ENCODE measurements at places on chromosomes 1 and 21.

GRCh38 chr1:65412256-65412983, 8.0 kb upstream of the LEPR start:
- no peak for DNase-seq

DNA sequence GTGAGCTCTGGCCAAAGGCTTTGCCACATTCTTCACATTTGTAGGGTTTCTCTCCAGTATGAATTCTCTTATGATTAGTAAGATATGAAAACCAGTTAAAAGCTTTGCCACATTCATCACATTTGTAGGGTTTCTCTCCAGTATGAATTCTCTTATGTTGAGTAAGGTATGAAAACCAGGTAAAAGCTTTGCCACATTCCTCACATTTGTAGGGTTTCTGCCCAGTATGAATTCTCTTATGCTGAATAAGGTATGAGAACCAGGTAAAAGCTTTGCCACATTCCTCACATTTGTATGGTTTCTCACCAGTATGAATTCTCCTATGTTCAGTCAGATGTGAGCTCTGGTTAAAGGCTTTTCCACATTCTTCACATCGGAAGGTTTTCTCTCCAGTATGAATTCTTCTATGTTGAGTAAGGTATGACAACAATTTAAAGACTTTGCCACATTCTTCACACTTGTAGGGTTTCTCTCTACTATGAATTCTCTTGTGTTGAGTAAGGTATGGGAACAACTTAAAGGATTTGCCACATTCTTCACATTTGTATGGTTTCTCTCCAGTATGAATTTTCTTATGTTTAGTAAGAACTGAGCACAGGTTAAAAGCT, 20.7 kb downstream of the ZNF695 start:
- DNase-seq, result no peak

DNA sequence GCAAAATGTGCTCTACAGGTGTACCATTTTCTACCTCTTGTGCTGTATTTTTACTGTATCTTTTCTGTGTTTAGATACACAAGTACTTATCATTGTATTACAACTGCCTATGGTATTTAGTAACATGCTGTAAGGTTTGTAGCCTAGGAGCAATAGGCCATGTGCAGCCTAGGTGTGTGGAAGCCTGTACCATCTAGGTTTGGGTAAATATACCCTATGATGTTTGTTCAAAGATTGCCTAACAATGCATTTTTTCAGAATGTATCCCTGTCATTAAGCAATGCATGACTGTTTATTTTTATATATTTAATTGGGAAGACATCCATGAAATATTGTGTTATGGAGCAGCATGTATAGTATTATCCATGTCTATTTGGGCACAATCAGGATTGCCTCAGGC, 11.0 kb downstream of the ETV3L start:
- DNase-seq, result no peak

- no peak for DNase-seq
Observed at GRCh38 chr1:218463194-218464156, 118.3 kb downstream of the TGFB2 start.

GRCh38 chr1:168751195-168751650, 22.2 kb upstream of the DPT start:
- DNase-seq, result no peak

- DNase-seq, result no peak
Observed at GRCh38 chr1:58722414-58722813, 22.6 kb upstream of the MYSM1 start.

DNA sequence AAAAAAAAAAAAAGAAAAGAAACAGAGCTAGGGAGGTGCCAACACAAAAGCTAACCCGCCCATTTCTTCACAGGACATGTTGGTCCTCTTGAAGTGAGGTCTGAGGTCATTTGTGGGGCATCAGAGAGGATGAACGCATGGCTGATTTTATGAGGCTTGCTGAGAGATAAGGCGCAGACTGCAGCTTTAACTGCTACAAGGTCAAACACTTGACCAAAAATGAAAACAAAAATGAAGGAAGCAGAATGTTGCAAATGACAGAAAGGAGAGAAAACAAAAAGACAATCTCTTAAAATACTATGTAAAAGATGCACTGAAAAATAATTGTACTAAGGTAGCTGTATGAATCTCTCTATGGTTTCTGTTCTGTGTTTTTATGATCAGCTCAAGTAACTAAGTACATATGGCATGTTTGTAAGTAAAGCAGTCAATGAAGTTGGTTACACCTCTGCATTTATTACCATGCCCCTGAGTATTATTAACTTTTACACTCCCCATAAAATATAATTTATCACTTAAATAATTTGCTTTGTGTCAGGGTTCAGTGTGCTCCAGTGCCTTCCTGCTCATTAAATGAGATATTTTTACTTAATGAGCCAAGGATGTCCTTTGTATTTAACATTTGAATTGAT, 249.1 kb upstream of the NR5A2 start:
- no peak for DNase-seq

- no peak for DNase-seq
Observed at GRCh38 chr1:27885621-27886352, 13.4 kb downstream of the THEMIS2 start.

GRCh38 chr1:65429806-65430205, 9.3 kb downstream of the LEPR start:
- DNase-seq, result no peak

DNA sequence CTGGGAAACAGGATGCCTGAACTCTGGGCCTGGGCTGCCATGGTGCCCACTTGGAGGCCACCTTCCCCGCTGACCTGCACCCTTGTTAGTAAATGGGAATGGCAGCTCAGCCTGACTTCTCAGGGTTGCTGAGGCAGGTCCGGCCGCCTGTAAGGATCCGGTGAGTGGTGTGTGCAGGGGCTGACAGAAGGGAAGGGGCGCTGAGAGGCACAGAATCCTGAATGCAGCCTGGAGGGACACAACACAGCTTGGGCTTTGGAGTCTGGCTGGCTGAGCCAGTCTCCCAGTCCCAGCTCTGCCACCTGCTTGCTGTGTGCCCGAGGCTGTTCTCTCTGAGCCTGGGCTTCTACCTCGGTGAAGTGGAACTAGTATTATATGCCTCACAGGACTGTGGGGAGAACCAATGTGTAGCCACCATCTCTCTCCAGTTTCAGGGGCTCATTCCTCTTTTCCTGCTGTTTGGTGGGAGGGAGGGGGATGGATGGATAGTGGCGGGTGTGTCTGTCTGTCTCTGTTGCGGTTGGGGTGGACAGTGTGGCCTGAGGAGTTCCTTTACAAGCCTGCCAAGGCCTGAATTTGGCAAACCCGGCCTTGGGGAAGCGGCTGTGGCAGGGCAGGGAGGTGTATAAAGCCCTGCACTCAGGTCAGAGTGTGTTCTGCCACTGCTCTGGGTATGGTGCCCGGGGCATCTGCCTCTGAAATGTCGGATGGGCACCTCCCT, 18.0 kb downstream of the ADORA1 start:
- no peak for DNase-seq

DNA sequence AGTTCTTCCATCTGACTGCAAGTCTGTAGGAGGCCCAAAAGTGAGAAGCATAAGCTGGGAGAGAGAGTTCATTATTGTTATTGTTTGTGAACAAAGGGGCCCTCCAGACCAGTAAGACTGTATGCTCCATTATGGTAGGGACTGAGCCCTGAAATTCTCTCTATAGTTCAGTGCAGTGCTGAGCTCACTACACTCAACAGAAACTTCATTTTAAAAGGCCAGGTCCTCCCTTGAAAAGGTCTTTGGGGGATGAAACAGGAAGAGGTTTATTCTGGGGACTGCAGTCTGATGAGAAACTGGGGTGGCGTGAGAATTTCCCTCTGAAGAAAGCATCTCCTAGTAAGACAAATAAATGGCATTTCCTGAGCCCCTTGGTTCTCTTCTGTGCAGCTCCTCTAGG, 5.5 kb upstream of the GATAD2B start:
- no peak for DNase-seq

- DNase-seq, result no peak
Observed at GRCh38 chr1:21520899-21521716, 11.9 kb downstream of the ALPL start.

DNA sequence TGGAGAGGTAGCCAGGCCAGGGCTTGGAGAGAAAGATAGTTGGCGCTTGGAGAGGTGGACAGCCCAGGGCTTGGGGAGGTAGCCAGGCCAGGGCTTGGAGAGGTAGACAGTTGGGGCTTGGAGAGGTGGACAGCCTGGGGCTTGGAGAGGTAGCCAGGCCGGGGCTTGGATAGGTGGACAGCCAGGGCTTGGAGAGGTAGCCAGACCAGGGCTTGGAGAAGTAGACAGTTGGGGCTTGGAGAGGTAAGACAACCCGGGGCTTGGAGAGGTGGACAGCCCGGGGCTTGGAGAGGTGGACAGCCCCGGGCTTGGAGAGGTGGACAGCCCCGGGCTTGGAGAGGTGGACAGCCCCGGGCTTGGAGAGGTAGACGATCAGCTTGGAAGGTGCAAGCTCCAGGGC, 7.7 kb downstream of the LSS start:
- no peak for DNase-seq

DNA sequence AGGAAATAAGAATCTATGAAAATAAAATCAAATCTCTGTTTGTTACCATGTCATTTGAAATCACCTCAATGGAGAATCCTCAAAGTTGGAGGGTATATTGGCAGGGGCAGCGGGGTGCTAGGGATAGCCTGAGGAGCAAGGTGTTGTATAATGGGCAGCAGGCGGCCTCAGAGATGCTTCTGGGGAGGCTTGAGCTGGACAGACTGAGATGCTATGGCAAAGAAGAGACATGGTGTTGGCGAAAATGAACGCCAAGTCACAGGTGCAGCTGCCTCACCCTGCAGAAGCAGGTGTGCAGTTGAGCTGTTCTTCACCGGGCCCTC, 3.1 kb upstream of the SLC1A7 start:
- no peak for DNase-seq

DNA sequence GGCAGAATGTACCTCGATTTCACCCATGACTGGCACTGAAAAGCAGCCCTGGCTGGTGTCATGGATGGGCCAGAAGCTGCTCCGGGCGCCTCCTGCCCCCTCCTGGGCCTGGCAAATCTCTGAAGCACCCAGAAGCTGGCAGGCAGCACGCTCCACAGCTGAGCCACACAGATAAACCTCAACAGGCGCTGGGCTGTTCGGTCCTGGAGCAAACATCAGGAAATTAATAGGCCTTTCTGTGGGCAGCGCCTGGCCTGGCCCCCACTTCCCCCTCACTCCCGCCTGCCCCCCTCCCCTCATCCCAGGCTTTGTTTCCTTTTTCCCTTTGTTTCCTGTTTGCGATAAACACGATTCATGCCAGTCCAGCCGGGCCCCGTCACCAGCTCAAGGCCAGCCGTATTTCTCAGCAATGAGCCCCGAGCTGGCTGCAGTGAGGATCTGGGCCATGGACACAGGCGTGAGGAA, 20.1 kb upstream of the DISP3 start:
- DNase-seq, result no peak

DNA sequence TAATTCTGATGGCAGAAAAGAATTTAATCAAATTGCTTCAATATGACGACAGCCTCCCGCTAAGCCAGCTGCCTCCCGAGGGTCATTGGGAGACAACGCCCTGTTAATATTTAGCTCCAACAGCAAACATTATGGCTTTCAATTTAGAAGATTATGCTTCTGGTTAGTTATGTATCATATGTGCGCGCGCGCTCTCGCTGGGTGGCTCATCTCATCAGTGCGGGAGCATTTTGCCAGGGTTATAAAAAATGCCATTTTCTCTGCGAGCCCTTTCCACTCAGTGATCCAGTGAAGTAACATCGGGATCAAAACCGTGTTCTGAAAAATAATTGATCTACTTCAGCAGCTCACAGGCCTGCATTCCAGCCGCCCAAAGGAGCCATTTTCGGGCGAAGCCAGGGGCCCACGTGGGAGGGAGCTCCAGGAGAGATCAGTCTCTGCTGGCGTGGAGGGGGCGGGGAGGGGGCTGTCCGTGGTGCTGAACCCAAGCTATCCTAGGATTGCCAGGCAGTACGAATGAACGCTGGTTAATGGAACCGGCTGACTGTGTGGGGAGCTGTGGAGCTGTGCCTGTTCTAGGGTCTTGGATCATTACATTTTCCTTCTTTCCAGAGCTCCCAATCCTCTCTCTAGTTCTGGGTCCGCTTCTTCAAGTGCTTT, 219.1 kb upstream of the ZC3H12A start:
- no peak for DNase-seq

DNA sequence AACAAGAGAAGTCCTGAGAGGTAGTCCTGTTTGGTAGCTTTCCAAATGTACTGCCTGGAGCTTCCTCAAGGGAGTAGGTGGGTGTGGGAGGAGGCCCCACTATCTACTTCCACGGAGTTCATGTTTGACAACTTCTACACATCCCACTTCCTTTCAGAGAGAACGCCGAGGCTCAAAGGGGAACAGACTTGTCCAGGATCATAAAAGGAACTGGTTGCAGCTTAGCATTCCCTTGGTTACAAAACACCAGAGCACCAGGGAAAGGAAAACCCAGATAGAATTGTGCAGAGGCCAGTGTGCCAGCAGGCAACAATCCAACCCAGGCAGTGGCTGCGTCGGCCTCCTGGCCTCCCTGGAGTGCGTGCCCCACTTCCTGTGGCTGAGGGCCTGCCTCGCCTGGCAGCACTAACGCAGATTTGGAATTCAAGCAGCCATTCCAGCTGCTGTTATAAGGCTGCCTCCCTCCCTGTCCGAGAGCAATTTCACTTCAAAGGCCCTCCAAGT, 4.2 kb upstream of the RAP1GAP start:
- DNase-seq, result no peak

DNA sequence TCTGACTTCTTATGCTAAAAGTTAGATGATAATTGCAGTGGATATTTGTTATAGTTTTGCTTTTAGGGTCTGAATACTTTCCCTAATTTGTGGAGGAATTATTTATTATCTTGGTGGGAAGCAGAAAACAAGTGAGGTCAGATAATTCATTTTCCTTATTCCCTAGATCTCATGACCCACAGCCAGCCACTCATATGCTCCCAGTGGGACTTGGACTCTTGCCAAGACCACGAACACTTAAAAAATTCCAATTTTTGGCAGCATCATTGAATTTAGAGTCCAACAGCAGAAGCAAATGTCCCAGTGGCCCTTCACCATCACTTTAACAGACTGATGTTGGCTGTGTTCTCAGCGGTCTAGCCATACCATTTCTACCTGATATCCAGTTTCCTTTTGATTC, 204.2 kb downstream of the HMCN1 start:
- DNase-seq, result no peak

GRCh38 chr1:175690298-175690697, 53.1 kb downstream of the TNR start:
- no peak for DNase-seq

DNA sequence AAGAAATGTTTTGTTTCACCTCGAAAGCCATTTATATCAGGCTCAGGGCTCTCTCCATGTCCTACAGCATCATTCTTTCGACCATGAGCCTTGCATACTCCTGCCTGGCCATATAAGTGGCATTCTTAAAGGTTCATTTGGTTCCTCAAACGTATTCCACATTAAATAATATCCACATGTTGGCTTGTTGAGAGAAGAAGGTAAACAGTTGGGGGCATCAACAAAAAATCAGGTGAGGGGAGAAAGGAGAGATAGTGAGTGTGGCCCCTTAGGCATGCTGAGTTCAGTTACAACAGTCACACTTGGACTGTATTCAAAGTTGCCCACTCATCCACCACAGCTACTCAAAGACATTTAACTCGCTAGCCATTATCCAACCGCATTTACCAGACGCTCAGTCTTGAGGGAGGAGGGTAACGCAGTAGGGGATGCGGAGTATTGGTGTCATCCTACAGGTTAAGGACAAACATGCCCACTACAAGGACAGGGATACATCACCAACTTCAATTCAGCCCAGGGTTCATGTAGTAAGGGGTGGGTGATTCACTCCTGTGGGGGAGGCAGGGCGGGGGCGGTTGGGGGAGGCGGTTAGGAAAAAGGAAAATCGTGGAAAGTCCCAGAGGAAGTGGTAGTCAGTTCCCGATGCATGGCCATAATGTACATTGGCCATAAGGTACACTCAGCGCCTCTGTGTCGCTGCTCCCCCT, 1.4 kb downstream of the ZNF697 start:
- no peak for DNase-seq
